Right forelimb (tissue), 1 donor: ENCODE measurements at places on chromosomes 13 and 19.

DNA sequence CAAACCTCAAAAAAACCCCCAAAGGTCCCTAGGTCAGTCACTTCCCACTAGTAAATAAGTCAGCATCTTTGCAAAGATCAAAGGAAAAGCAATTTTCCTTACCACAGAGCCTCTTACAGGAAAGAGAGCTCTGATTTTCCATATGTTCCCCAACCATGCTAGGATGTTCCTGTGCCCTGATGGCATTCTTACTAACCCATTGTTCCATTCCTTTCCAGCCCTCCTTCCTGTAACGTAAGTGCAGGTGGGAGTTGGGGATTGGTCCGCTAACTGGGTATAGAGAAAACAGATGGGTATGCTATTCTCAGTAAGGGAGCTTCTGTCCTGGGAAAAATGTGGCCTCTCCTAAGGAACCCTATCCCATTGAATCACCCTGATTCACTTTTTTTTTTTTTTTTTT is 14.3 kb downstream of the DPRX start:
- DNase-seq: no peak

GRCh38 chr13:38899571-38899970 is 91.1 kb downstream of the STOML3 start:
- DNase-seq: no peak

DNA sequence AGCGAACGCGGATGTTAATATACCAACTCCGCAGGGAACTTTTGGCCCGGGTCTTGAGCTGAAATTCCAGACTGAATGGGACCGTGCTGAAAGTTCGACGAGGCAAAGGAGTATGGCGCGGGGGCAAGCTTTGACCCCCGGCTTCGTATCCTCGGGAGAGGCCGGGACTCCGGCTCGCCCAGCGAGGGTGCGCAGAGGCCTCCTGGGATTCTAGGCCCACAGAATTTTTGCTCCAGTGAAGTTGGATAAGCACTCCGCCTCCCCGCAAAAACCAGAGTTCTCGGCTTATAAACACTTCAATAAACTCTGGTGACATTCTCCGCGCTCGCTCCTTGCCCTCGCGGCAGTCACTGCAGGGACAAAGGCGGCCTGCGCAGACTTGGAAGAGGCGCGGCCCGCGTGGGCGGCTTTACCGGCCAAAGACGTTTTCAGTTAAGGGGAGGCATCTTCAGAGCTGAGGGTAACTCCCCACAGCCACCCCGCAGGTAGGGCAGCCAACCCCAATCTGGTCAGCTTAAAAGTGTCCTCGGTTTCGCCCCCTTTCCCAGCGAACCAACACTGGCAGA is 112.6 kb downstream of the KCNRG start:
- DNase-seq: peak; percentile 66

DNA sequence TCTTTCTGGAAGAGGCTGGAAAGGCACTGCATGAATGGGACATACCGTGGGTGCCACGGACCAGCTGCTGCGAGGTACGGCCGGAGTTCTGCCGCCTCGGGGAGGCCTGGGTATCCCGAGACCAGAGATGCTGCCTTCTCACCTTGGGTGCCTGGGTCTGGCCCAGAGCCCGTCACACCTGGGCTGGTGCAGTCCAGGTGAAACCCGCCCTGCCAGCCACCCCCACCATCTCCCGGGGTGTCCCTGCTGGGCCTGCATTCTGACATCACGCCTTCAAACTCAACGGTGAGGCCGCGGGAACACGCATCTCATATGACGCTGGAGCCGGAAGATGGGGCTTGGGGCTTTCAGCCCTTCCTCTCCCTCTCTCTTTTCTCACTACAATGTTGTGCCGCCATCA is 98.0 kb downstream of the GADD45B start:
- DNase-seq: no peak

DNA sequence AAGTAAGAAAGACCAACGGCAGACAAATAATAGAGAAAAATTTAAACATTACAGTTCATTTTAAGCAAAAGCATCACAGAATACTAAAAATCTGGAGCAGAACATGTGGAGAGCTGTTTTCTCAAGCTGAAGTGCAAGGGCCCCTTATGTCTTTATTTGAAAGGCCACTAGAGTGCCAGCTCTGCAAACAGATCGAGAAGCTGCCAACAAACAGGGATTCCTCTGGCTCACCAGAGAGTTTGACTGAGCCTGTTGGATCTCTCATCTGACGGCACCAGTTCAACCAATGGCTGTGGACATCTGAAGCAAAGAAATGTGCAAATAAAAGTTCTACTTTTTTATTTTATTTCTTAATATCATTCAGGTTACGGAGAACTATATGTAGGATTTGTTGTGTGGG is 119.7 kb downstream of the COL4A2 start:
- DNase-seq: no peak

DNA sequence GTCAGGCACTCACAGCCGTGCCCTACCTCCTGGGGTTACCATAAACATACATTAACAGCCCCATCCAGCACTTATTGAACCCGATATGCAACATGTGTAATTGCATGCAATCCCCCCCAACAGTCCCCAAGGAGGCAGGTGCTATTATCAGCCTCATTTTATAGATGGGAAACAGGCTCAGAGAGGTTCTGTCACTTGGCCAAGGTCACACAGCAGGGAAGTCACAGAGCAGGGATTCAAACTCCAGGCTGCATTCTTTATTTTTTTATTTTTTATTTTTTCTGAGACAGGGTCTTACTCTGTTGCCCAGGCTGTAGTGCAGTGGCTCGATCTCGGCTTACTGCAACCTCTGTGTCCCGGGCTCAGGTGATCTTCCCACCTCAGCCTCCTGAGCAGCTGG is 38.4 kb upstream of the TNFAIP8L1 start:
- DNase-seq: no peak

GRCh38 chr13:23180711-23181110 is at the start of gene SGCG:
Gene SGCG, plus strand, starts transcription at chr13:23180979. Its CDS starts 22,716 bp downstream, at chr13:23203695.
- no peak for DNase-seq

DNA sequence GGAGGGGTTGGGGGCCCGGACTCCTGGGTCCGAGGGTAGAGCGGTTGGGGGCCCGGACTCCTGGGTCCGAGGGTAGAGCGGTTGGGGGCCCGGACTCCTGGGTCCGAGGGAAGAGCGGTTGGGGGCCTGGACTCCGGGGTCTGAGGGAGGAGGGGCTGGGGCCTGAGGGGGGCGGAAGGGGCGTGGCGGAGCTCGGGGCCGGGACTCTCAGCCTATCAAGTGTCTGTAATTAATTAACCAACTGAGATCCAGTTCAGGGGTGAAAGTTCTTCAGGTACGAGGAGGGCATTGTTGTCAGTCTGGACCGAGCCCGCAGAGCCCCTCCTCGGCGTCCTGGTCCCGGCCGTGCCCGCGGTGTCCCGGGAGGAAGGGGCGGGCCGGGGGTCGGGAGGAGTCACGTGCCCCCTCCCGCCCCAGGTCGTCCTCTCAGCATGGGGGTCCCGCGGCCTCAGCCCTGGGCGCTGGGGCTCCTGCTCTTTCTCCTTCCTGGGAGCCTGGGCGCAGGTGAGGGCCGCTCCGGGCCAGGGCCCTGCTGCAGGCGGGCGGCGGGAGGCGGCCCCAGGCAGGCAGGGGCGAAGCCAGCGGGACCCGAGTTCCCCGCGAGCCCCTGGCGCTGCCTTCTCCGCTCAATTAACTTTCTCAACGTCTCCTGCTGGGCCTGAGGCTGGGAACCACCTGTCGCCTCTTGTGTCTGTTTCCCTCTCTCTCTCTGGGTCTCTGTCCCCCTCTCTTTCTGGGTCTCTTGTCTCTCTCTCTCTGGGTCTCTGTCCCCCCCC is 697 bp downstream of the FCGRT start:
- DNase-seq: peak; percentile 82

GRCh38 chr13:25149711-25150110 is 22.4 kb downstream of the AMER2 start:
- no peak for DNase-seq
